Heart right ventricle (tissue), 16 donors: ENCODE measurements at places on chromosomes 1 and 21. TPM values are rescaled to one million over a fixed set of nuclear protein-coding genes. Genes with fewer than 3 reads are reported as not detected.

CHI3L1 gene
- 2.2 TPM for polyA plus RNA-seq

RPE65 gene
- not detected for polyA plus RNA-seq

ATP1A2 gene
- polyA plus RNA-seq, result 83.8 TPM

RGS18 gene
- polyA plus RNA-seq, result 0.66 TPM

SPATA46 gene
- polyA plus RNA-seq, result not detected

TMPRSS15 gene
- not detected for polyA plus RNA-seq

FAM163A gene
- 0.15 TPM for polyA plus RNA-seq

LCE2C gene
- polyA plus RNA-seq, result not detected

GPATCH2 gene
- polyA plus RNA-seq, result 2.3 TPM

ASTN1 gene
- polyA plus RNA-seq, result 0.15 TPM

DNA sequence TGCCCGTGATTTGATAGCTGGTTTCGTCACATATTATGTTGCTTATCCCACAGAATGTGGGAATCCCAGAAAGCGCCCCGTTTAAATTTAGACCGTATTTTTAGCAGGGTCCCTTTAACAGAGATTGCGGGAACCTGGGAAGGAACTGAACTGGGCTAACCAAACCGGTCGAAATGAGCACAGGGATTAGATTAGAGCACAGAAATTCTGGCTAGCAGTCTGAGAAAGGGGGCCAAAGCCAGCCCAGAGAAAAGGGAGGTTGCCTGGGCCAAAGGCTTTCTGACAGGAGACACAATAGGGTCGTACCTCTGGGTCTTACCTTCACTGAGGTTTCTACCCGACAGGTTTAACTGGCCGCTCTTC is 327 bp downstream of the LRRC40 start:
- no peak for DNase-seq

DNA sequence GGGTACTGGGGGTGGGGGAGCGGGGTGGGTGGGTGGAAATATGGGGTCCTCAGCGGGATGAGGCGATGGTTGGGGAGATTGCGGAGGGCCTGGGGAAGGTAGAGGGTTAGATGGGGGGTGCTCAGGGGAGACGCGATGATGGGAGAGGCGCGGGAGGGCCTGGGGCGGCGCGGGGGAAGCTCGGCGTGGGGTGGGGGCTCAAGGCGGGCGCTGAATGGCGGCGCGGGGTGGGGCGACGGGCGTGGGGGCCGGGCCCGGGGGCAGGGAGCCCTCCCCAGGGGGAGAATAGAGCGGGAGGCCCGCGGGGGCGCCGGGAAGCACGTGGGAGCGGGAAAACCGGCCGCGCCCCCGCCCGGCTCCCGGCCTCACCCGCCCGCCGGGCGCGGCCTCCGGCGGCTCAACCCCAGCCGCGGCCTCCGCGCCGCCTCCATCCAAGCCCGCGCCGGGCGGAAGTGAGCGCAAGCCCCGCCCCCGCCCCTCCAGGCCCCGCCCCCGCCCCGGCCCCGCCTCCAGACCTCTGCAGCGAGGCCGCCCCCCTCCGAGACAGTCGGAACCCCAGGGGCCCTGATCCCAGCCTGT is at the start of gene FAAP20:
Gene FAAP20 (minus strand): TSS at position 454 of the 579 bp plus-strand sequence. CDS start 23 bp downstream, at position 431.
- DNase-seq, result no peak

DNA sequence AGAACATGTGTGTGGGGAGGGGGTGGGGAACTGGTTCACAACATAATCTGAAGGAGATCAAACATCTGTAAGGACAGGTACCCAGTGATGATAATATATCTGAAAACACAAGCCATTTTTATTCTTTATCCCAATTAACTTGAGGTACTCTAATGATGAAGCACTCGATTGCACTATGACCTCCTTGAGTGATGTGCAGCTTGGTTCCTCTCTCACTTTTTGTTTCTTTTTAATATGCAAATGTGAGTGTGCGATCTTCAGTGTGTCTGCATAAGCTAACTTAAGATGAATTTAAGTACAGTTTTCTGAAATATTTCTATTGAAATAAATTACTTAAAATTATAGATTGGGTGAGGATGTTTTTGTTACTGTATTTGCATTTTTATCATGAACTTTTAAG is 50.6 kb upstream of the ANGPTL1 start:
- no peak for DNase-seq

DNA sequence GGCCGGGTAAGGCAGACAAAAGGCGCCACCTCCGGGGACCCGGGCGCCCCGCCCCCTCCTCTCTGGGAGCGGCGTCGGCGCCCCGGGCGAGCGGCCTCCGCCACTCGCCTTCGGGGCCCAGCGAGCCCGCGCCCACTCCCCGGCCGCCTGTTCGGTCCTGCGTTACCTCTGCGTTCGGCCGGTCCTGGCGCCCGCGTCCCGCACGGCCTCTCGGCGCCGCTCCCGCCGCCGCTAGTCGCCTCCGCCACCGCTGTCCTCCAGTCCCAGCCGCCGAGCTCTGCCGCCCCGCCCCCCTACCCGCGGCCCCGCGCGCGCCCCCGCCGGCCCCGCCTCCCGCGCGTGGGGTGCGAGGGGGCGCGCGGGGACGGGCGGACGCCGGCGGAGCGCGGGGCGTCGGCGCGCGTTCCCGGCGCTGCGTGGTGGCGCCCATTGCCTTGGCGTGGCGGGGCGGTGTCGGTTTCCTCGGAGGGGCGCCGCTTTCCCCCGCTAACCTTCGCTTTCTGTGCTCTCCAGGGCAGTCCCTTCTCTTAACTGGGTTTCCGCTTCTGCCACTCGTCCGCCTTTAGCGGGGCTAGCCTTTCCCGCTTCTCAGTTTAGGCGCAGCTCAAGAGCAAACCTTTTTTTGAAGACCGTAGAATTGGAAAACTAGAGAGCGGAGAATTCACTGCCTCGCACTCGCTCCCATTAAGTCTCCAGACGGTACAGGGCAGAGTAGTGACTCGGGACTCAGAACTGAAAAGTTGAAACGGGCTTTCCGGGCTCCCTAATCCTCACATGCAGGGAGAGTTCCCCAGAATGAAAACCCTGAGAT is at the start of gene HP1BP3:
Gene HP1BP3 (minus strand): TSS at position 279 of the 811 bp plus-strand sequence. CDS start 6,867 bp downstream, outside the sequence.
- DNase-seq, result peak; percentile 79

GRCh38 chr1:29218223-29218622 is 12.5 kb downstream of the MECR start:
- no peak for DNase-seq

DNA sequence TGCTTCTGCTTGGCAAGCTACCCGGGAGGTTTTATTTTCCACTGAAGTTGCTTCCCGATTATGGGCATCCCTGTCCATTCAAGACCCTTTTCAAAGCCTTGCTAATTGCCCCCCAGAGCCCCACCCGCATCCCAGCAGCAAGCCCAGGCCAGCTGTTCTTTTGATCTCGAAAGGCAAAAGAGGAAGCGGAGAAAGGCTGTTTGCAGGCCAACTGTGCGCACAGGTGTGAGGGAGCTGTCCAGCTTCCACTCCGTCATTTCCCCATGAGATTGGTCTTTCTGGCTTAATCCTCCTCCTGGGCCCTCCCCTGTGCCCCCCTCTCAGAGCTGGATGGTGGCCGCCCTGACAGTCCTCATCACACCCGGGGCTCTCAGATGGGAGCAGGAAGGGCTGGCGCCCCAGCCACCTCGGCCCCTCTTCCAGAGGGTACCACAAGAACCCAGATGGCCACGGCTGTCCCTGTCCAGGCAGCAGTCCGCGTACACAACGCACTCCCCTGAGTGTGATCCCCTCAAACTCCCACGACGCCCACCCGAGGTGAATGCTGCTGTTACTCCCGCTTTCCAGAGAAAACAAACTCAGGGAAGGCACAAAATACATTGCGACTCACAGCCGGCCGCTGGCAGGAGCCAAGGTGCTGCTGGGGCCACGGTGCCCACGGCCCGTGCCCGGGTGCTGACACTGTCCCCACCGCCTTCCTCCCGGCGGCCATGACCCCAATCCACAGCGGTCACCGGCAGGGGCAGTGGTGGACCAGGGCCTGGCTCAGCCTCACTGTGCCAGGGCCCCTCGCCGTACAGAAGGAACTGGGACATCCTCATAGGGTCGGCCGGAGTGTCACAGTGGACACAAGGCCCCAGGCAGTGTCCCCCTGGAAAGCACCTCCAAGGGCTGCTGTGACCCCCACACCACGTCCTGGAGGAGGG is 121.9 kb downstream of the CRYAA start:
- no peak for DNase-seq

DNA sequence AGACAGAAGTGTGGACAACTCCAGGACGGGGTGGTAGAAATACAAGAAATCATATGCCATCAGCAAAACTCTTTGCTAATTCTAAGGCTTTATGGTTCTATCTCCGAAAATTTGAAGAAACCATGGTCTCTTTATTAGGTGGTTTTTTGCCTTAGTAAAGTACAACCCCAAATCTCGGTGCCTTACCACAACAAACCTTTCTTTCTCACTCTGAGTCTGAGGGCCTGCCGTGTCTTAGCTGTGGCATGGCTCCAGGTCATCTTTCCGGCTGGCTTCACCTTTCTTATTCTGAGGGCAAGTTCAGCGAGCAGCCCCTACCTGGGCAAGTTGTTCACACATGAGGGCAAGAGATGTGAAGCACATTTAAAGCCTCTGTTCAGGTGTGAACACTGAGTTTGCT is 280.6 kb downstream of the TTLL7 start:
- no peak for DNase-seq

DNA sequence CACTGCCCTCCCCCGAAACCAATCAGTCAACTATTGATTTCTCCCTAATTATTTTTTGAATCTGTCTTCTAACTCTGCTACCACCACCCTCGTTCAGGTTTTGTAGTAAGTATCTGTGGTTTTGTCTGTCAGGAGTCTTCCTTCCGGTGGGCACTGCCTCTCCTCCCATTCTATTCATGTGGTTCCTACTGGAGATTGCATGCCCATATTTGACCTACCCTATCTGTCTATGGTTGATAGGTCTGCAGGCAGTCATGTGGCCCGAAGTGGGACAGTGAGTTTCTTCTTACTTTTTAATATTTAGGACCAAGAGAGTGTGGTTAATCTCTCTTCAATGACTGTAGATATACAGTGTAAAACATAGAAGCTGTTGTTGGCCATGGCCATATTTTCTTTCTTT is 17.8 kb upstream of the MAST2 start:
- no peak for DNase-seq

DNA sequence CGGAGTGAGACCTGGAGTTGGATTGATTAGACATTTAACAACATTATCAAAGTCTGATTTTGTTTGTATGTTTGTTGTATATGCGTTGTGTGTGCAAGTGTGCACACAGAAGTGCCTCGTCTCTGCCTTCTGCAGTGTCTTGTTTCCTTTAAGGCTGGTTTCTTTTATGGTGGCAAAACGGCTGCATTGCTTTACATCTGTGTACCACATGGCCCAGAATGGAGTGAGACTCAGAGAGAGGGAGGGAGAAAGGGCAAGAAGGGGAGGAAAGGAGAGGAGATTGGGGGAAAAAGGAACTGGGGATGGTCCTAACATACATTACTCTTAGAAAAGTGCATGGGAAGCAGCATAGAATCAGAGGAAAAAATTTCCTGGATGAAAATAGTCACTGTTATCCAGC is 99.7 kb upstream of the WLS start:
- DNase-seq, result no peak

DNA sequence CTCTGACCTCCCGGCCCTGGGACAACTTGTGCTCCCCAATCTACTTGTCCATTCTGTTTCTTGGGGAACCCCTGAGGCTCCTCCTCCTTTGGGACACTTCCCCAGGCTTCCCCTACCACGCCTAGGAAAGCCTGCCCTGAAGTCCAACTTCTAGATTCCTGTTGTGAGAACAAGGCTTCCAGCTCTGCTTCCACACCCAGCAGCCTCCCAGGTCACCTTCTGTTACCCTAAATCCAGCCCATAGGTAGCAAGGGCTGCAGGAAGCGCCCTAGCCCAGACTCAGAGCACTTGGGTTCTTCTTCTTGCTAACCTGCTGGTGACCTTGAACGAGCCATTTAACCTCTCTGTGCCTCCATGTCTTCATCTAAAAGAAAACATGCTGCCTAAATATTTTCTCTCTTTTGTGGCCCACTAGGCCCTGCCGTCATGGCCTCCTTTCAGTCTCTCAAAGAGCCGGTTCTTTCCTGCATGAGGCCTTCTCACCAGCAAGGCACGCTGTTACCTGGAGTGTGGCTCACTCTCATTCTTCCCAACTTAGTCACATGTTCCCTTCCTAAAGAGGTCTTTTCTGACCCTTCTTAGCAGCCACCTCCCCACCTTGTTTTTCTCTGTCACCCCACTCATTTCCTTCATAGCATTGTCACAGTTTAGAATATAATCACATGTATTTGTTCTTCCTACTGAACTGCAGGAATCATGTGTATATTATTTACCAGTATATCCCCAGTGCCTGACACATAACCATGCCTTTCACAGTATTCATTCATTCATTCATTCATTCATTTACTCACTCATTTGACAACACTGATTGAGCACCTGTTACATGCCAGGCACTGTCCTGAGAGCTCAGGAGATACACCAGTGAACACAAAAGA is 1.4 kb downstream of the CAPN2 start:
- DNase-seq, result no peak

DNA sequence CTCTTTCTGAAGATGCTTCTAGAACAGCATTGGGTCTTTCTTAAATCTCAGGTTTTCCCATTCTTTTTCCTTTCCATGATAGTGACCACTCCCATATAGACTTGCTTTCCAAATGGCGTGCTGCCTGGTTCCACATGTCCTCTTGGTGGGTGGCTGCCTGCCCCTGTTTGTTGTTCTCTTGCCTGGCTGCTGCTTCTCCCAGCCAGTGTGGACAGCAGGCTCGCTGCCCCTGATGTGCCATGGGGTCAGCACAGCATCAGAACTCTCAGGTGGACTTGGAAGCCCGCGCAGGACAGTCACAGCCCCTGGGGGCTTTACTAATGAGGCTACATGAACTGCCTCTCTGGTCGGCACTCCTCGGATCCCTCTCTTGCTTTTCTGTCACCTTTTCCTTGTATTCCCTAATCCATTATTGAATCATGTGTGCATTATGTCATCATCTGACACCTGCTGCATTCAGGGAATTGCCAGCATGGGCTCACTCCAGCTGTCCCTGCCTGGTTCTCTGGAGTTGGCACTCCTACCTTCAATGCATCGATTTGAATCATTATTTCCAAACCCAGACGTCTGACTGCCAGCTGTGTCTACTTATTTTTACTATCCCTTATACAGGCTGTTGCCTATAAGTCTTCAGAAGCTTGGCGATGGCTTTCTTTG is 100.5 kb upstream of the COA6 start:
- DNase-seq, result no peak

- no peak for DNase-seq
Observed at GRCh38 chr1:160656737-160657136, 9.9 kb upstream of the SLAMF1 start.

DNA sequence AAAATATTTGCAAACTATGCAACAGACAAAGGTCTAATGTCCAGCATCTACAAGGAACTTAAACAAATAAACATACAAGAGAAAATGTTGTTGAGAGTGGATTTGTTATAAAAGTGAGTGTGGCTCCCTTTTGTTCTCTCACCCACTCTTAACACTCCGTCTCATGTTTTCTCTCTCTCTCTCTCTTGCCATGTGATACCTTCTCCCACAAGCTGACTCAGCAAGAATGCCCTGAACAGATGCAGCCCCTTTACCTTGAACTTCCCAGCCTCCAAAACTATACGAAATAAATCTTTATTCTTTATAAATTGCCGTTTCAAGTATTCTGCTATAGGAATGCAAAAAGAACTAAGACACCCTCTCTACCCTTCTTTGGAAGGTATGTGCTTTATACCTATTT is 234.1 kb downstream of the ADGRL2 start:
- DNase-seq, result no peak
